Motor neuron (in vitro differentiated cells): ENCODE measurements at places on chromosomes 4 and X. TPM values are rescaled to one million over a fixed set of nuclear protein-coding genes. Genes with fewer than 3 reads are reported as not detected.

Gene NUDT10
- total RNA-seq: 4.6 and 5.0 TPM in 2 replicates

Gene GLUD2
- 2.0 and 2.3 TPM in 2 replicates for total RNA-seq

Gene SPIN2A
- 0.42 and 0.50 TPM in 2 replicates for total RNA-seq

Gene RHOH
- 0.16 and 0.25 TPM in 2 replicates for total RNA-seq

Gene TNIP3
- total RNA-seq: 0.54 TPM in 1 of 2 replicates, not detected in the other

Gene SPANXD
- total RNA-seq: not detected in 2 replicates

Gene CNGA1
- 0.09 and 0.17 TPM in 2 replicates for total RNA-seq

- no peak for ATAC-seq
These were observed 46.7 kb downstream of the DDX53 start for GRCh38 chrX:23046443-23046842.

DNA sequence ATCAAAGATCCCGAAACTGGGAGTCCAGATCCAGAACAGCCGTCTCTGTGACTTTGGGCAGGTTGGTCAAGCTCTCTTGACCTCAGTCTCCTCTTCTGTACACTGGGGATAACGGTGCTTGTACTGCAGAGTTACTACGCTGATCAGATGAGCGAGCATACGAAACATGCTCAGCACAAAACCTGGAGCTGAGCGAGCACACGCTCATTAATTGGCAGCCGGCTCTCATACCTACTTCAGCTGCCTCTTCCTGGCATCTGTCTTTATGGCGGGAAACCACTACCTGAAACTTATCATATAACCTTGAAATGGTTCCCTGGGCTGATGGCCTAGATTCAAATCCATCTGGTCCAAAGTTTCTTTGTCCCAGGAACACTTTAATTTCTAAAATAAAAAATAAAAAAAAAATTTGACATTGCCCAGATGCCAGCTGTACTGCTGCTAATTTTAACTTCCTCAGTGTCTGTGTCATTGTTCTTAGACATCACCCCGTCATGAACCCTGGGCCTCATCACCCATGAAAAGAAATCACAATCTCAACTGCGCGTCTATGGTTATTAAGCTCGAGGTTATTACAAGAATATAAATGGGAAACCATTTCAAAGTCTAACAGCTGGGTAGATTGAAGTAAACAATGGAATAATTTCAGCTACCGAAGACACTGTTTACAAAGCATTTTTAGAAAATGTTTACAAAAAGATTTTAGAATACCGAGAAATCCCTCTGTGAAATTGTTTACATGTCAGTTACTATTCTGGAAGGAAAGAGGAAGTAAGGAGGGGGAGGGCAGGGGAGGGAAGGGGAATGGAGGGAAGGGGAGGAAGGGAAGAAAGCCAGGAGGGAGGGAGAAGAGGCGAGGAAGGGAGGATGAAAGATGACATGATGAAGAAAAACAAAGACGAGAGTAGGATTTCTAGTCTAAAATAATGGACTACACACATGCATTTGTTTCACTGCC is 49.0 kb downstream of the CRMP1 start:
- ATAC-seq: no peak

- ATAC-seq: no peak
These were observed 112.2 kb upstream of the MAP3K15 start for GRCh38 chrX:19627533-19627932.

DNA sequence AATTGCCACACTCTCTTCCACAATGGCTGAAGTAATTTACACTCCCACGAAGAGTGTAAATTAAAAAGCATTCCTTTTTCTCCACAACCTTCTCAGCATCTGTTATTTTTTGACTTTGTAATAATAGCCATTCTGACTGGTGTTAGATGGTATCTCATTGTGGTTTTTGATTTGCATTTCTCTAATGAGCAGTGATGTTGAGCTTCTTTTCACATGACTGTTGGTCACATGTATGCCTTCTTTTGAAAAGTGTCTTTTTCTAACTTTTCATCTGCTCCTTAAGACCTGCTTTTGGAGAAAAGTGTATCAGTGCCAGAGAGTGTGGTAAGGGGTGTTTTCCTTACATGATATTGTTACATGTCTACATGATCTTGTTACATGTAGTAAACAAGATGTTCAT is 25.7 kb downstream of the GUCY1A1 start:
- no peak for ATAC-seq

- peak; percentile 32 for ATAC-seq
These were observed 33.5 kb downstream of the PCDH19 start for GRCh38 chrX:100376576-100376975.

DNA sequence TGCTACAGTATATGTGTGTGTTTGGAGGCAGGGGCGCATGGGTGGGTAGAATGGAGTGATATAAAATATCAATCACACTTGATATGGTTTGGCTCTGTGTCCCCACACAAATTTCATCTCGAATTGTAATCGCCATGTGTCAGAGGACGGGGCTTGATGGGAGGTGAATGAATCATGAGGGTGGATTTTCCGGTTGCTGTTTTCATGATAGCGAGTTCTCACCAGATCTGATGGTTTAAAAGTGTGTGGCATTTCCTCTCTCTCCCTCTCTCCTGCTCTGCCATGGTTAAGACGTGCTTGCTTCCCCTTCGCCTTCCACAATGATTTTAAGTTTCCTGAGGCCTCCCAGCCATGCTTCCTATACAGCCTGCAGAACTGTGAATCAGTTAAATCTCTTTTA is 14.8 kb downstream of the SOWAHB start:
- ATAC-seq: no peak

GRCh38 chr4:38210396-38211114 is 250.4 kb downstream of the PTTG2 start:
- ATAC-seq: no peak

GRCh38 chr4:173934933-173935620 is 348.4 kb downstream of the FBXO8 start:
- ATAC-seq: no peak

DNA sequence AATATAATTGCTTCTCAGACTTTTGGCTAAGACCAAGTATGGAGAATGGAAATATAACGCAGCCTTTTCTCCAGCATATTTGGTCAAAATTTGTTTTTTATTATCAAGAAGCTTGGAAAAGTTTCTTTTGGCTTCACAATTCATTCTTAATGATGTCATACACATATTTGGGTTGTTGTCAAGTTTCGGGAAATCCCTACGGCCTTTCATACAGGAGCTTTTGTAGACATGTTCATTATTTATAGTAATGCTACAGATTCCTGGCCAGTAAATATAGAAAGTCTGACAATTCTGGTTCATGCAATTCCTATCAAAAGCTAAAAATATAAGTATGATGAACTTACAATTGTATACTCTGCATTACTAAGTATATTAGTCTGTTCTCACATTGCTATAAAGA is 112.9 kb downstream of the IRF2 start:
- no peak for ATAC-seq

GRCh38 chr4:60463857-60464502 is 736.1 kb upstream of the ADGRL3 start:
- ATAC-seq: no peak

DNA sequence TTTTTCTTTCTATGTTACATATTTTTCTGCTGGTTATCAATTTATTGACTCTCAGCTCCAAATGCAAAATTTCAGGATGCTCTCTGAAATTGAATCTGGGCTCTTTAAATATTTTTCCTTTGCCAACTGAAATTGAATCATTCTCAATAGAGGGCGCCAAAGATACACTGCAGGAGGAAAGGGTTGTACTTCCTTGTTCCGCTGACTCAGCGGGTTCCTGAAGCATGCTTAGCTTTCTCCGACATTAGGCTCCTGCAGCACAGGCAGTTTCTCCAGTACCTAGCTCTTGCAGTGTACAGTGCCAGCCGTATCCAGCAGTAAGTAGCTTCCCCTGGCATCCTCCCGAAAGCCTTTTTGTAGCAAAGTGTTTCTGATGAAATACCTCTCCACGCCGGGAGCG is 28.8 kb upstream of the CFAP47 start:
- no peak for ATAC-seq

- no peak for ATAC-seq
These were observed 554.1 kb upstream of the MAGEB2 start for GRCh38 chrX:29661290-29661689.

DNA sequence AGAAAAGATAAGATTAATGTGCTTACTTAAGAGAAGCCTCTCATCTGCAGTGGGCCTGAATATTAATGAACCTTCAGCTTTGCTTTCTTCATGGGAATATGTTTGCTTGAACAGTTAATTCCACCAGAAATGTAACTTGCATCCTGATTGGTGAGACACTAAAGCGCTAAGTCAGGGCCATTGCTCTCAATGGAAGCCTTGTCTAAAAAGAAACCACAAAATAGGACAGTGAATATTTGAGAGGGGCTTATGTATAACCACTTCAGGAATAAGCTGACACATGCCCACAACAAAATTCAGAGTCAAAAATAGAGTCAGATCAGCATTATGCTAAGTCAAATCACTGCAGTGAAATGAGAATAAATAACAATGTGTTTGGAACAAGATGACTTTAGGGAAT is 1125.8 kb downstream of the STIM2 start:
- ATAC-seq: no peak

GRCh38 chrX:69152417-69152841 is 12.8 kb downstream of the PJA1 start:
- ATAC-seq: no peak

DNA sequence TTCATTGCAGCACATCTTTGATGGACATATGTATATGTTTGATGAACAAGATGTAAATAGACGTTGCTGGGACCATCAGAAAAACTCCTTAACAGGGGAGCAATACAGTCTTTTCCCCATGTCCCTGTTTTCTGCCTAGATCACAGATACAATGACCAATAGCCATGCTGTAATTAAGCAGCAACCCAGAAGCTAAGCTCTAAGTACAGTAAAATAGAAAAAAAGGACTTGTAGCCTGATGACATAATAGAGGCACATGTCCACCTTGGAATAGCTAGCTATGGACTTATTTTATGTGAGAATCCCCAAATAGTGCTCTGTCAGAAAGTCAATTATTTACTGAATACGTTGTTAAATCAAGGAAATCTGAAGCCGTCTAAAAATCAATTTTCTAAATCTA is 14.9 kb downstream of the FAM13A start:
- no peak for ATAC-seq

- no peak for ATAC-seq
These were observed 3.5 kb downstream of the MXD4 start for GRCh38 chr4:2258091-2259035.
